ENCODE measurements at places on chromosomes 12 and 14.

GRCh38 chr12:41092115-41092514, 96.0 kb upstream of the PDZRN4 start:
- no peak for DNase-seq

DNA sequence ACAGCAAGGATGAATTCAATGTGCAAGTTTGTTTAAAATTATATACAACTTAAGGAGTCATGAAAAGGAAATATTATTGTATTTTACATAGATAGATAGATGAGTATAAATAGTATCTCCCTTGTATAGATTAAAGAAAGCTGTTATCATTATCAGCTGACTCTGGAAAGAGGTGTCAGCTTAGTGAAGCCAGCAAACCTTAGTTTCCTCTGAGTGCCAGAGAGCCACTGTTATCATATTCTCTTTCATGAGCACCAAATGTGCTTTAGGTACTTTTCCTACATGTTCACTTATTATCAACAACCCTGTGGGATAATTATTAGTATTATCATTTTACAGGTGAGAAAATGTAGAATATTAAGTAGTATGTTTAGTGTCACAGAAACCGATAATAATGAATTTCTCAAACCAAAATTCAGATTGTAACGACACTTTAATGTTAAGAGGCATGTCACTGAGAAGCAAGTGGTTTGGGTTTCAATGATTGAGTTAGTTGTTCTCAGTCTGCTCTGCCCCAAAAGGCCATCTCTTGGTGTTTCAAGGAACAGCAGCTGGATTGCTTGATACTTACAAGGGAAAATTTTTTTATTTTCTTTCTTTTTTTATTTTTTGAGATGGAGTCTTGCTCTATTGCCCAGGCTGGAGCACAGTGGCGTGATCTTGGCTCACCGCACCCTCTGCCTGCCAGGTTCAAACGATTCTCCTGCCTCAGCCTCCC, 53.7 kb downstream of the PLEKHA5 start:
- no peak for DNase-seq

- DNase-seq: no peak
Observed at GRCh38 chr14:53346988-53347387, 193.9 kb upstream of the DDHD1 start.

DNA sequence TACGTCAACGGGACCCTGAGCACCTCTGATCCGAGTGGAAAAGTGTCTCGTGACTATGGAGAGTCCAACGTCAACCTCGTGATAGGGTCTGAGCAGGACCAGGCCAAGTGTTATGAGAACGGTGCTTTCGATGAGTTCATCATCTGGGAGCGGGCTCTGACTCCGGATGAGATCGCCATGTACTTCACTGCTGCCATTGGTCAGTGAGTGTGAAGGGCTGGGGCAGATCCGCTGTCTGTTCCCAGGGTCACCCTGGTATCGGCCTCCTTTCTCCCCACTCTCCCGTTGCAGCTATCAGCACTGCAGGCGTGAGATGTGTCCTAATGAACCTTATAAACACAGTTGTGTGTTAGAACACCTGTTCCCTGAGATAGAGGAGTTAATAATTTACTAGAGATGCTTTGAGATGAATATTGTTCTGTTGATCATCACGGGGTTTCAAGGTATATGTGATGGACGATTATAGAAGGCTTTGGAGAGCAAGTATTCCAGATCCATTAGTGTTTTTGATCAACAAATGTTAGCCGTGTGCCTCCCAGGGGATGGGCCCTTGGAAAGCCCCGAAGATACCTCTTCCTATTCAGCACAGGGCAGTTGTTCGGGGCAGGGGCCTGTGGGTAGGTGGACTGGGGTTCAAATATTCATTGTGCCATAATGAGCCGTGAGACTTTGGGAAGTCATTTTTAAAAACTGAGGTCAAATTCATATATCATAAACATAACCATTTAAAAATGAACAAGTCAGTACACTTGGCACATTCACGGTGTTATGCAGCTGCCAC, 33.6 kb downstream of the ADGRD1 start:
- DNase-seq: no peak

- DNase-seq: no peak
Observed at GRCh38 chr14:85150166-85150565, 379.8 kb upstream of the FLRT2 start.

GRCh38 chr14:54554401-54554800, 12.5 kb upstream of the SAMD4A start:
- DNase-seq: no peak

DNA sequence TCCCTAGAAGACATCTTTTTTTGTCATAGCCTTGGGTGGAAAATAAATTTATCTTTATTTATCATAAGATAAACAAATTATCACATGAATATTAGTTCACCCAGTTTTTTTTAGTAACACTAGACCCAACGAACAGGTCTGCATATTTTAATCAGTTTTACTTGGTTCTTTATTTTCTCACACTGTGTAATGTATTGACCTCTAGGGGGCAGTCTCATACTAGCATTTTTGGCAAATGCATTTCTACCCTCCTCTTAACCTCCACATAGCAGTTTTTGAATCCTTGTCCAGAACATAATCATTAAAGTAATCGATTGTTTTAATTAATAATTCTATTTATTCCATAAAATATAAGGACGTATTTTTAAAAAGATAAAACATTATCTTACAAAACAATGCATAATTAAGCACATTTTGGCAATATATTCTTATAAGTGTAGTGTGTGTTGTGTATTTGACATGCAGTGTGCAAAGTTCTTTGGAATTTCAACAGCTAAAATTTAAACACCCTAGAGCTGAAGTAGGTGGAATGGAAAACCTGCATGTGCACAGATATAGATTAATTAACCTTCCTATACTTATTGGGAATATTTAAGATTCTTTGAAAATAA, 31.6 kb upstream of the PTPRQ start:
- no peak for DNase-seq

DNA sequence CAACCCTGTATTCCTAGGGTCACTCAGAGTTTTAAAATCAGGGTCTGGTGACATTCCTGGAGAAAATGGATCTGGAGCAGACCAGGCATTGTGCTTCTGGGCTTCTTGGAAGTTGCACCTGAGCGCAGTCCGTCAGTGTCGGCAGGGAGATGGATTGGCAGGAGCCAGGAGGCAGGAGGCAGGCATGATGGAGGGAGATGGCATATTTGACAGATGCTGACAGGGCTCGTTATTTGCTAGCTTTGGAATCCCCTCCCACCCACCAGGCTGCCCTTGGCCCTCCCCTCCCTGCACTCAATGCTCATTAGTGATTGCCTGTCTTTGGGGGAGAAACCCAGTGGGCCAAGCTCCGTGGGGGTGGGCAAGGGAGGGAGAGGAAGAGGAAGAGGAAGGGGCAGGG, 4.7 kb downstream of the CISTR start:
- DNase-seq: no peak

GRCh38 chr12:108915632-108916133, 35.8 kb downstream of the DAO start:
- DNase-seq: no peak

- no peak for DNase-seq
Observed at GRCh38 chr14:32980178-32980901, 41.7 kb downstream of the NPAS3 start.

DNA sequence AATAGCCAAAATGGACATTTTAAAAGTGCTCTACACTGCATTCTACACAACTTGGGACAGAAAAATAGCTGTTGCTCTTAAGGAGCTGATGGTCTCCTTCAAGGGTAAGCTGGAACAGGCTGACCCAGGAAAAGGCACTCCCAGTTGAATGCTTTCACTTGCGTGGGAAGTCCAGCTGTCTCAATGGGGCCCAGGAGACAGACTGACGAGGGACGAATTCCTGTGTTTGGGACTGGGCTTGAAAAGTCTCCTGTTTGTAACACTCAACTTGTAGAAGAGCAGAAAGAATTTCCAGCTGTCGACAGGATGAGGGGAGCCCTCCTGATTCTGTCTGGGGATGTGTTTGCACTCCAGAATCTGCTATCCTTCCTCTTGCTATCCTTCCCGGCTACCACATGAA, 180.8 kb downstream of the ZFP36L1 start:
- DNase-seq: no peak

DNA sequence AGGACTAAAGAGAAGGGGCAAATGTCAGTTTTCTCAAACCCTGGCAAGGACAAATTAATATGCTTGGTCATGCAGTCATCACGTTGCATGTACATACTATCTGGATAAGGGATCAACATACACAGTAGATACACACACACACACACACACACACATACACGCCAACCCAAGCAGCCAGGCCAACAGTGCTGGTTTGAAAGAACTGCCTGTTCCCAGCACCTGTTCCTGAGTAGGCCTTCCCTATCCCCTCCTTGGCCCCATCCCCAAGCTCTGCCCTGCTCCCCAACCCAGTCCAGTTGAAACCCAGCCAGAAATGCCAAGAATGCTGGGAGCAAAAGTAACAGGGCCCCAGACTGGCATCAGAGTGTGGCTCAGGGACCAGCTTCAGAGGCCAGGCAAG, 4.4 kb downstream of the ITGA7 start:
- DNase-seq: no peak

DNA sequence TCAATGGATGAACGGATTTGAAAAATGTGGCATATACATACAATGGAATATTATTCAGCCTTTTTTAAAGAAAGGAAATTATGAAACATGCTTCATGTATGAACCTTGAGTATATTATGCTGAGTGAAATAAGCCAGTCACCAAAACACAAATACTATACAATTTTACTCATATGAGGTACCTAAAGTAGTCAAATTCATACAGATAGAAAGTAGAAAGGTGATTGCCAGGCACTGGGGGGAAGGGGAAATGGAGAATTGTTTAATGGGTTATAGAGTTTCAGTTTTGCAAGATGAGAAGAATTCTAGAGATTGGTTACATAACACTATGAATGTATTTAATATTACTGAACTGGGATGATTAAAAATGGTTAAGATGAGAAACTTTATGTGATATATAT, 171.4 kb downstream of the TMTC3 start:
- no peak for DNase-seq

DNA sequence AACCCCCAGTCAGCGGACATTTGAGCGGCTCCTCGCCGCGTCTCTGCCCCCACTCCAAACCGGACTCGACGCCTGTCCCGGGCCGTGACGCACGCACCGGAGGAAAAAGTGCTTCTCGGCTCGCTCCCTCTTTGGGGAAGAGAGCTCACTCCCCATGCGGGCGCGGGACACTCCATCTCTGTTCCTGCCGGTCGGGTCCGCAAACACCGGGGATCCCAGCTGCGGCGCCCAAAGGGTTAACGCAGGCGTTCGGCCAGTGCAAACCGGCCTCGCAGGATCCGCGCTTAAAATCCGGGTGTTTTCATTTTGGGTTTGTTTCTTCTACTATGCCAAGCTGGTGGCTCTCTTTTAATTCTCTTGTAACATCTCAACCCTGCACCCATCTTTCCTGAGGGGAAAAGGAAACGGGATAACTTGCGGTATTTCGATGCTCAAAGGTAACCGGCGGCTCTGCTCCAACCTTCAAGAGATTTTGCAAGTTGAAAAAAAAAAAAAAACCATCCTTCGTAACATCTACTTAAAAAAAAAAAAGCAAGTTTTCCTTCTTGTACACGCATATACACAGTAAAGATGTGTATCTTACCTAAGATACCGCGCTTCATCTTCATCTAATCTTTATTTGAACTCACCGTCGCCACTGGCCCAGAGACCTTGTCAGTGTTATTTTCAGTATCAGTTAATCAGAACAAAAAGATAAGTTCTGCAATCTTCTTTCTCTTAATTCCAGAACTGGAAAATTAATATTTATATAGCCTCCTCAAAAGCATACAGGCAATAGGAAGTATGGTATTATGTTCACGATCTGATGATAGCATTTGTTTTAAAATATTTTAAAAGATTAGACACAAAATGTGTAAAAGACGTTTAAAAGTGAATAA, 1.6 kb upstream of the ATP2B1 start:
- peak; percentile 44 for DNase-seq

DNA sequence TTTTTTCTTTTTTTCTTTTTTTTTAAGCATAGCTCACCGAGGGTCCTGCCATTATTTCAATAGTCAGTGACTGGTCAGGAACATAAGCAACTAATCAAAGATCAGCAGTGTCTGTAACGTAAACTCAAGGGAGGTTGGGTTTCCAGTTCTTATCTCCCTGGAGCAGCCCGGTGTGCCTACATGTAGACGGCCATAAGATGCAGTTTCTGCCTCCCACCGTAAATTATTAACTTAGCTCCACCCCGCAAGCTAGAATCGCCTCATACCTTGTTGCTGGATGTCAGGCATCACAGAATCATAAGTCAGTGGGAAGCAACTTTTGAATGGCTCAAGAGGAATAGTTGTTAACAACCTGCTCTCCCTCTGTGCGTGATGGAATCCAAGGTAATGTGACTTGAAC, at the start of gene MYO1H:
Gene MYO1H (plus strand): TSS at position 312 of the 400 bp plus-strand sequence. CDS start 61 bp downstream, at position 373.
- DNase-seq: no peak

- DNase-seq: no peak
Observed at GRCh38 chr12:118398940-118399339, 22.6 kb downstream of the SUDS3 start.

DNA sequence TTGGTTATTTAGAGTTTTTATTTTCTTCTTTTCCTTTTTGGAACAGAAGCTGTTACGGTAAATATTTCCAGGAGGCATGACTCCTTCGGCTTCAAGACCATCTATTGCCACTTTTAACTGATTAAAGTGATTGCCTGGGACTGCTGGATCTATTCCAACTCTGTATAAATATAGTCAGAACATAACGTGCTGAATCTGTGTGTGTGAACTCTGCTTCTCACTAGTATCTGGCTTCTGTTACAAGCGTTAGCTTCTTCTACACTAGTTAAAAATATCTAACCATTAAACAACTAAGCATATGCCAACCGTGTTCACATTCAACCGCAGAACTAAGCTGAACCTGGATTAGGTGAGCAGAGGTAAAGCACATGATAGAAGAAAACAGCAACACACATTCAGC, 49.0 kb downstream of the TMTC1 start:
- DNase-seq: no peak

DNA sequence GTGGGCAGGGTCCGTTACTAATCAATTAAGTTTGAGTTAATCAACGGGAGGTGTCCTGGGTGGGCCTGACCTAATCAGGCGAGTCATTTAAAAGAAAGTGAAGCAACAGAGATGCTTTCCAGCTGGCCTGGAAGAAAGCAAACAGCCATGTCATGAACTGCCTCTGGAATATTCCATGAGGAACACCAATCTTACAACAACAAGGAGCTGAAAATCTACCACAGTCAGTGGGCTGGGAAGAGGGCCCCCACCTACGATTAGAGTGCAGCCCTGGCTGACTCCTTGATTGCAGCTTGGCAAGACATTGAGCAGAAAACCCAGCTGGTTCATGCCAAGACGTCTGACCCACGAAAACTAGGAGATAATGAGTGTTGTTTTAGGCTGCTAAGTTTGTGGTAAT, 56.2 kb downstream of the SSPN start:
- DNase-seq: no peak

GRCh38 chr14:25259470-25259869, 209.5 kb upstream of the STXBP6 start:
- no peak for DNase-seq

DNA sequence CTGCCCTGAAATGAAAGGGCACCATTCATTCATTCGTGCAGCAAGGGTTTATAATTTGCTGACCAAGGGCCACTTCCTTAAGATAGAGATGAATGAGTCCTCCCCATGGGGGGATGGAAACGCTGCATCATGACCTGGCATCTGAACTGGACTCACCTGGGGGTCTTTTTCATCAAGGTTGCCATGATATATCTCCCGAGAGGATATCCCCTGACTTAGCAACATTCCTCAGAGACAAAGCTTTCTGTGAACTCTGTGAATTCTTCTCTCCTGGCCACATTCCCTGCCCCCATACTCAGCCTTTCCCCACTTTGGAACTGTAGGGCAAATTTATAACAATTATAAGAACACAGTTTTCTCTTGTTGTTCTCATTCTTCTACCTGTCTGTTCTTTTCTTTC, 30.8 kb downstream of the SRRM4 start:
- DNase-seq: no peak

GRCh38 chr14:77131206-77131605, 10.4 kb downstream of the ZDHHC22 start:
- DNase-seq: no peak
